ENCODE measurements at places on chromosomes 4 and X.

DNA sequence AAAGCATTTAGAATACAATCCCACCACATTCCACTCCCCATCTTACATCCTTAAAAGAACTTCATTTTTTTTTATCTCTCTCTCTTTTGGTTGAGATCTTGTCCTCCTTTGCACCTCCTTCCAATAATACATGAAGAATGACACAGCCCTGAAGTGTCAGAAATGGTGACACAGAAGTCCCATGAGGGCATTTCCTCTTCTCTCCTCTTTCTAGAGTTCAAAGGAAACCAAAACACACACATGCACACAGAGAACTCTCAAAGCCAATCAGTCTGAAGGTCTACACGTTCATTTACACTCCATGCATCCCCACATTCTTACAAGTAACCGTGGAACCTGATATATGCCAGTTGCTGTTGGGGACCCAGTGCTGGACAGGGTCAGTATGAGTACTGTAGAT, 450.7 kb downstream of the HNRNPD start:
- no peak for DNase-seq

DNA sequence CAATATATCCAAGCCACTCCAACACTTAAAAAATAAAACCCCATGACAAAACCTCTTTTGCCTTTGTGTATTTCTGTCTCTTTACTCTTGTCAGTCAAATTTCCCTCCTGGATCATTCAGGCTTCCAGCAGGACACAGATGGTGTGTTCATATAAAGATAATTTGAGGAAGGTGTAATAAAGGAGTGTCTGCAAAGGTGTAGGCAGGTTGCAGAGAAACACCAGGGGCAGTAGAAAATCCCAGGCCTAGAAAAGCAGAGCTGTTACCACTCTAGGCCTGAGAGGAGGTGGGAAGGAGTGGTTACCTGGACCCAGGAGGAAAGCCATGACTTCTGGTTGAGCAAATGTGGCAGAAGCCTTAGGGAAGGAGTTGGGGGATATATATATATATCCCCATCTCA, 28.8 kb downstream of the CHRNA9 start:
- DNase-seq, result no peak

- DNase-seq, result no peak
These were observed 10.9 kb upstream of the PPP2R3B start for GRCh38 chrX:397575-397974.

DNA sequence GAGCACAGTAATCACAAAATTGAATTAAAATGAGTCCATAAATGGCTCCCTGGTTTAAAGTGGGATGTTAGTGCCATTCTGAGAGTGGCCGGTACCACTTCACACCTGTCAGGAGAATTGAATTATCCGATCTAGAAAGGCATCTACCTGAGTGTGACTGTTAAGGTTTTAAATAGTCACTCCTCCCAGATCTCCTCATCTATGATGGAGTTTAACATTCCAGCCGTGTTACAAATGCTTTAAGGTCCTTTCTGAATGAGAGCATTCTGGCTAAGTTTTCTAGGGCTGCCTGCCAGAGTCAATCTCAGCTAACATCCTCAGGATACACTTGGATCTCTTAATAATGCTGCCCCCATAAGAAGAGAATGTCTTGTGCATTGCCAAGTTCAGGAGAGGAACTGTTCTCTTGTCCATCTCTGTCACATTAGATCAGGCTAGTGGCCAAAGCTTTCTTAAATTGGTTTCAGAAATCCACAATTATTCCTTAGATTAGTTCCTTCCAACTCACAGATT, 231.1 kb downstream of the SLC39A8 start:
- DNase-seq, result no peak

DNA sequence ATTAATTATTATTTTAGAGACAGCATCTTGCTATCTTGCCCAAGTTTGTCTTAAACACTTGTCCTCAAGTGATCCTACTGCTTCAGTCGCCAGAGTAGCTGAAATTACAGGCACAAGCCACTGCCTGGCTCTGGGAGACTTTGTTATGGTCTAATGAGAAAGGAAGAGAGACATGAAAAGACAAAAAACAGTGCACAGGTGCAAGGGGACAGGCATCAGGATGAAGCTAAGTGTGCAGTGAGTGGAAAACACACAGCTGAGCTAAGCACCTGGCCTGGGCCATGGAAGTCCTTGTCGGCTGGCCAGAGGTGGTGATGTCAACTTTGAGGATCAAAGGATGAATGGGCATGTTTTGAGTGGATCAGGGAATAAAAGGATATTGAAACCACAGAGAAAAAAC, 102.7 kb downstream of the HS3ST1 start:
- DNase-seq, result no peak

- DNase-seq, result no peak
These were observed 215.5 kb upstream of the CNKSR2 start for GRCh38 chrX:21158678-21159077.

GRCh38 chr4:158998624-158999023, 104.3 kb upstream of the RAPGEF2 start:
- DNase-seq, result no peak
